Renal cortical epithelial cell (primary cell): ENCODE measurements at places on chromosomes 3 and 15. TPM values are rescaled to one million over a fixed set of nuclear protein-coding genes. Genes with fewer than 3 reads are reported as not detected.

ERICH6 gene
- total RNA-seq, result 0.35 TPM in 1 of 2 replicates, not detected in the other

- DNase-seq, result no peak
Measured at GRCh38 chr3:184949251-184949965, 137.4 kb downstream of the VPS8 start.

- no peak for DNase-seq
Measured at GRCh38 chr3:2568156-2568555, 469.5 kb downstream of the CNTN4 start.

DNA sequence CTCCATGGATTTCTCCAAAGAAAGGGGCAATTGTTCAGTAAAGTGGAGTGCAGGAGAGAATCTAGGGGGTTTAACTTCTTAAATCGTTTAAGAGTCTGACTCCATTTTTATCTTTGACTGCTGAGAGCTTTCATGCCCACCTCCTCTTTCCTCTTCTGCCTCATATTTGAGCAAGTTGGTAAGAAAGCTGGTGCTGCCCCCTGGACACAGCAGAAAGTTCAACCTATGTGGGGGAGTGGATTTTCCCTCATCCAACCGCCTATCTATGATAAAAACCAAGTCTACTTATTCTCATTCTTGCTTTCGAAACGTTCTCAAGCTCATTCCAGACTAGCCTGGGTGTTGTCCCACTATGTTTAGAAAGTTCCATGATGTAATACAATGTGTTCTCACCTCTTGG is 26.0 kb downstream of the HHLA2 start:
- no peak for DNase-seq
